ENCODE measurements at places on chromosomes 7 and 10.

GRCh38 chr10:87503401-87503800, 1.3 kb upstream of the MINPP1 start:
- no peak for DNase-seq

GRCh38 chr10:70284542-70285475, 1.0 kb upstream of the NPFFR1 start:
- DNase-seq, result no peak

- no peak for DNase-seq
Observed at GRCh38 chr10:132725202-132725601, 60.7 kb downstream of the NKX6-2 start.

DNA sequence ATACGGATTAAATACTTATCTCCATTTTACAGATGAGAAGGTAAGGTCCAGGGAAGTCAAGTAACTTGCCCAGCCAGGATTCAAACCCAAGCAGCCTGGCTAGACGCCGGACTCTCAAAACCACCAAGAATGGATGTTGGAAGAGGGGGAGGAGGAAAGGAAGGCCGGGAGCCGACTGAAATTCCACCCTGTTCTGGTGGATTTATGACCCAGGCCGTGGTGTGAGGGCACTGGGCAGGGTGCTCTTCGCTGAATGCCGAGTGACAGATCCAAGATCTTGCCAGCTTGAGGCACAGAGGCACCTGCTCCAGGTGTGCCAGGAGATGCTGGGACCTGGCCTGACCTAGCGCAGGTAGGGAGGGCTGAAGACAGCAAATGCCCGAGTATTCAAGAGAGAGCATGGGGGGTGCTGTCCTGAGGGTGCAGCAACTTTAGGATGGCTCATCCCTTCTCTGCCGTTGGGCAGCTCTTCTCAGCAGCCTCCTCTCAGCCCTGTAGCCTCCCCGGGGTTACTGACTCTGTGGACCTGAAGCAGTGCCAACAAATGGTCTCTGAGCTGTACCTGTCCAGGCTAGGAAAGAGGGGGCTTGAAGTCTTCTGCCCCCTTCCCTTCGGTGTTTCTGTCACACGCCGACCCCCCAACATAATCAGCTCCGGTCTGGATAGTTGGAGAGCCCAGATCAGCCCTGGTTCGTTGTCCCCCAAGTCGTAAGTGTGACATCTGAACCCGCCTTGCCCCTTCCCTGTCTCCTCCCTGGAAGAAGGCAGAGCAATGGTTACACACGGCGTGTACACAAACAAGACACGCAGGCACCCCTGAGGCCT, 713 bp downstream of the LOXL4 start:
- DNase-seq, result no peak

GRCh38 chr10:58201704-58202103, 66.0 kb downstream of the IPMK start:
- no peak for DNase-seq

DNA sequence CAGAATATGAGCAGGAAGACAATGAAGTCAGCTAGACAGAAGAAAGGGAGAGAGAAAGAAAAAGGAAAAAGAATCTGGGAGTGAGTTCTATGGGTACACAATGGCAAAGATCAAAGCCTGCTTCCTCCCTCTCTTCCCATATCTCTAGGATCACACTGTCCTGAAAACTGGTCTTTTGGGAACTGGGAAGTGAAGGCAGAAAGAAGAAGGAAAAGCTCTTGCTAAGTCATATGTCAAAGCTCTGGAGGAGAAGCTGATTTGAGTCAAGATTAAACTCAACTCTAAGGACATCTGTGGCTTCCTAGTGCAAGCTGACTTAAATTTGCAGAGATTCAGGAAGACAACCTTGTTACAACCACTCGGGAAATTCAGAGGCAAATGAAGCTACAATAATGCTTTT, 147.5 kb downstream of the DOCK4 start:
- no peak for DNase-seq

GRCh38 chr7:128827971-128828711, 2.1 kb upstream of the FLNC start:
- DNase-seq, result no peak

GRCh38 chr10:323651-324293, 188.5 kb downstream of the ZMYND11 start:
- no peak for DNase-seq

- peak; percentile 67 for DNase-seq
Observed at GRCh38 chr7:100655908-100656674, at the start of gene ACTL6B. ACTL6B (minus strand) TSS chr7:100656448; CDS start chr7:100656354, 94 bp downstream.

DNA sequence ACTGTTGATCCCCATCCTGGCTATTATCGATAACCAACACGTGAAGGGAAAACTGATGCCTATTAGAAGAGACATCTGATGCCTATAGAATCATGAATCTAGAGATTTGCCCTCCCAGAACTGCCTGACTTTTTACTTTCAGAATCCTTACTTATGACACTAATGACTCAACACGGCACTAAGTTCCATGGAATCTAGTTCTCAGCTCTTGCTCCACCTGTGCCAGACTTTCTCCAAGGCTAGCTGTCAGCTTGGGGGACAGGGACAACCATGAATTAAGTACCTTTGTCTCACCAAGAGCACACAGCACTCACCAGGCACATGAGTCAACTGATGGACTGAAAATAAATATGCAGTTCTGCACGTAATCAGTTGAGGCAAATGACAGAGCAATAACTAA, 184.2 kb downstream of the FRMD4A start:
- no peak for DNase-seq

GRCh38 chr10:72588266-72588665, 37.6 kb downstream of the MICU1 start:
- no peak for DNase-seq

GRCh38 chr7:6705959-6706665, 635 bp downstream of the ZNF12 start:
- DNase-seq, result no peak

DNA sequence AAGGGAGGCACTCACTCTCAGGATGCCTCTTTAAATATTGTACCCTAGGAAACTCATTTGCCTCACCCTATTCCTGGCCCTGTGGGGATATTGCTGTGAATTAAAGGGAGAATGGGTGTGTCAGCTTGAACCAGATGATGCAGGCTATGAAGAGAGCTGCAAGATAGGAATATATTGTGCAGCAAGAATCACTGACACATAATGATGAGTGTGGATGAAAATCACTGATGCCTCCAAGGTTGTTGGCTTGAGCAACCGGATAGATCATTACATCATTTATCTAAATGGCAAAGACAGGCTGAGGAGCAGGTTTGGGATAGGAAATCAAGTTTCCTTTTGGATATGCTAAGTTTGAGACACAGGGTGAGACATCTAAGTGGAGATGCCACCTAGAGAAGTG, 6.2 kb downstream of the SLC26A4 start:
- no peak for DNase-seq

- peak; percentile 66 for DNase-seq
Observed at GRCh38 chr7:30172451-30172850, 37.7 kb downstream of the MTURN start.

- DNase-seq, result no peak
Observed at GRCh38 chr7:69204943-69205342, 393.3 kb upstream of the AUTS2 start.

GRCh38 chr7:39631736-39632308, 8.4 kb downstream of the RALA start:
- DNase-seq, result no peak

DNA sequence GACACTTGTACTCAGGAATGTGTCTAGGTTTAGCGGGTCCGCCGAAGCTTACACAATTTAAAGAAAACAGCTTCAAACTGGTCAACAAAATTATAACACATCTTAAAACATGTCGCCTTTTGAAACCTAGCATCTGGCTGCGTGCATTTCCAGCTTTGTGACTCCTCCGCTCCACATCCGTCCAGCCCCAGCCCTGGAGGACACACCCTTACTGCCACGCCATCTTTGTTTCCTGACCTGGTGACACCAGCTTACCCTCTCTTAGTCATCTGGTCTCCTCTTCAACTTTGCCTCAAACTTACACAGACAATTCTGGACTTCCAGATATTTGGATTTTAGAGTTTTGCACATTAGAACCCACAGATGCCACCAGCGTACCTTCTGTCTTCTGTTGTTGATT, 198.7 kb upstream of the VSTM2A start:
- no peak for DNase-seq

GRCh38 chr7:142437741-142438140, 179.9 kb upstream of the PRSS58 start:
- DNase-seq, result no peak

DNA sequence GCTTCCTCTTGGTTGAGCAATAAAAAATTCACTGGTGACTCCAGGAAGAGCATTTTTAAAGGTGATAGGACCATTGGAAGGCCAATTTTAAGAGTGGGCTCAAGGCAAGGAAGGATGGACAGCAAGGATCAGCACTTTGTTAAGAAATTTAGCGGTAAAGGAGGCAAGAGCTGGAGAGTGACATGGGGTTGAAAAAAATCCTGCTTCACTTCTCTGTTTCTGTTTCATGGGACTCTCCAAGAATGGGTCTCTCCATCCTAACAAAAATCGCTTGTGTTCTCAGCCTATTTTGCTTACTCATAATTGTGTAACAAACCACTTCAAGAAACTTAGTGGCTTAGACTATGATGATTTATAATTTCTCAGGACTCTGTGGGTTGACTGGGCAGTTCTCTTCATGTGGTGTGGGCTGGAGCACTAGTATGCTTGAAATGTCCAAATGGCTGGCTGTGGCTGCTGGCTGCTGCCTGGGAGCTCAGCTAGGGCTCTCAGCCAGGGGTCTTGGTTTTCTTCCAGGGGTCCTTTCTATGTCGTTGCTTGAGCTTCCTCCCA, 59.8 kb upstream of the ZNRF2 start:
- no peak for DNase-seq

GRCh38 chr10:116237970-116238369, 35.0 kb downstream of the GFRA1 start:
- no peak for DNase-seq

DNA sequence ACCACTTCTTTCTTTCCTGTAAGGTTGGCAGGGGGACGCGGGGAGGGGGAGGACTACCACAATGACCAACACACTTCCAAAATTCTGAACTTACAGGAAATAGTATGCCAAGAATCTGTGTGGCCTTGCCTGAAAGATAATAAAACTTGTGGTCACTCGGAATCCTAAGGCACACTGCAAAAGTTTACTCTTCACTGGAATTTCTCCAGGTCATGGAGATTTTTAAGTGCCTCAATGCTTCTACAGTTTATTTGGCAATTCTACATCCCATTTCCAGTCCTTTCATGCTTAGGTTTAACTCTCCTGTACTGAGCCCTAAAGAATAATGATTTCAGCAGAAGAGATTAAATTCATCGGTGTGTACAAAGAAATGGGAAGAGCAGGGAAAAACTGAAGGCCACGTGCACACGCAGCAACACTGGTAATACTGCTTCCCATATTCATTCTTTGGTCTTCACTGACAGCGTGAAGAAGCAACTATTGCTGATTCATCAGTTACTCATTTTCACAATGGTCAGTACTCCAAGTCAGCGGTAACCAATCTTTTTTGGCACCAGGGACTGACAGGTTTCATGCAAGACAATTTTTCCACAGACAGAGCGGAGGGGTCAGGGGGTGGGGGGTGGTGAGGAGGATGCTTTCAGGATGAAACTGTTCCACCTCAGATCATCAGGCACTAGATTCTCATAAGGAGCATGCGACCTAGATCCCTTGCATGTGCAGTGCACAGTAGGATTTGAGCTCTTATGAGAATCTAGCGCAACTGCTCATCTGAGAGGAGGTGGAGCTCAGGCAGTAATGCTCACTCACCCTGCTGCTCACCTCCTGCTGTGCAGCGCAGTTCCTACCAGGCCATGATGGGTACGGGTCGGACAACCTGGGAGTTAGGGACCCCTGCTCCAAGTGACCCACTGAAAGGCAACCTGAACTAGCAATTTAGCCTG, 9.8 kb downstream of the LARP4B start:
- DNase-seq, result no peak

GRCh38 chr7:22181663-22182062, 175.3 kb downstream of the RAPGEF5 start:
- no peak for DNase-seq

GRCh38 chr10:43524434-43525247, 49.8 kb downstream of the ZNF239 start:
- DNase-seq, result no peak

GRCh38 chr7:98000356-98000755, 10.4 kb upstream of the OCM2 start:
- DNase-seq, result no peak

- DNase-seq, result no peak
Observed at GRCh38 chr10:21355591-21356011, 169.9 kb downstream of the SKIDA1 start.

DNA sequence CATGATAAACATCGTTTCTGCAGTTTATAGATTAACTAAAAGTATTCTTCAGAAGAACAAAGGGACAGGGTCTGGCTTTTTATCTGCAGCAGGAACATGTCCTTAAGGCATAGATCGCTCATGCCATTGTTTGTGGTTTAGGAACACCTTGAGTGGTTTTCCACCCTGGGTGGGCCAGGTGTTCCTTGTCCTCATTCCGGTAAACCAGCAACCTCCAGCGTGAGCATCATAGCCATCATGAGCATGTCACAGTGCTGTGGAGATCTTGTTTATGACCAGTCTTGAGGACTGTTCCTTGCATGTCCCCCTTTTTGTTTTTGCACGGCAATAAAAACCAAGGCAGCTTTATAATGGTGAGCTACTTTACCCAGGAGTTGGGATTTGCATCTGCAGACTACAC, 33.9 kb downstream of the STOX1 start:
- no peak for DNase-seq

- DNase-seq, result no peak
Observed at GRCh38 chr10:104033401-104033930, 52.2 kb downstream of the COL17A1 start.

DNA sequence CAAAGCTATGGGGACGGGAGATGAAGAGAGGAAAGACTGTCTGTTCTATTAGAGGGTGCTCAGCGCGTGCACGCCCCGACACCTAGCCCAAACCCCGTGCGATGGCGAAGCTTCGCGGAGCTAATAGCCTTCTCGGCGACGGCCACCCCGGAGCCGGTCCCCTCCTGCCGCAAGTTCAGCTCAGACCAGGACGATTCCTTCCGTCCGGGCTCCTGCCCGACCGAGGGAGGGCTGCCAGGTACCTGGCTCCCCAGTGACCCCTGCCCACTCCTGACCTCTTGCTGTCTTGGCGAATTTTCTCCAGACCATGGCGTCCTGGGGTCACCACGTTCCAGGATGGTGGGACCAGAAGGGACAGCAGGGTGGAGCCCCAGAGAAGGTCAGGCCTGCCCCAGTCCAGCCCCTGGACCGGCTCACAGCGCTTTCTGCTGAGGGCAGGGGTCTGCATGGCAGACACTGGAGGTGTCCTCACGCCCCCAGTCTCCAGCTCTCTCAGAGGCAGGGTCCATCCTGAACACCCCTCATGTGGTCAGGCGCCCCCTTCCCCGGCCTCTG, 36.7 kb downstream of the UNCX start:
- DNase-seq, result no peak

GRCh38 chr10:32687546-32687945, 241.6 kb downstream of the CCDC7 start:
- no peak for DNase-seq

DNA sequence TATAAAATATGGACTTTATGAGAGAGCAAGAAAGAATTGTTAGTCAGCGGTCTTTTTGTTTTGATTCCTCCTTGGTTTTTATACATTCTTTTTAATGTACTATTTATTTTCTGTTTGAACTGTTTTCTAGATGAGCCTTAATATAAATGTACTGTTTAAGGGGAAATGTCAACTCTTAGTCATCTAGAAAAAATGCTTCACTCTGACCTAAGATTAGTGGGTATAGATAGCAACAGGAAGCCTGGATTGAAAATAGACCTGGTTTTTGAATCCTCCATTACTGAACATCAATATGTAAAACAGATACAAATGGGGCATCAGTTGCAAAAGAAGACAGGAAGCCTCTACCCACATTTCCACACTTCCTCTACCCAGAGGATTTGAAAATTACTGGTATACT, 87.8 kb downstream of the CHRM2 start:
- no peak for DNase-seq
